Stimulated activated CD8-positive, alpha-beta memory T cell treated with anti-CD3 and anti-CD28 coated beads, Interleukin-2, amount 100 ng/mL, for 1 hour (primary cell): ENCODE measurements at places on chromosomes 2 and 18.

- no peak for DNase-seq
Observed at GRCh38 chr2:169673106-169673505, 21.1 kb downstream of the CFAP210 start.

DNA sequence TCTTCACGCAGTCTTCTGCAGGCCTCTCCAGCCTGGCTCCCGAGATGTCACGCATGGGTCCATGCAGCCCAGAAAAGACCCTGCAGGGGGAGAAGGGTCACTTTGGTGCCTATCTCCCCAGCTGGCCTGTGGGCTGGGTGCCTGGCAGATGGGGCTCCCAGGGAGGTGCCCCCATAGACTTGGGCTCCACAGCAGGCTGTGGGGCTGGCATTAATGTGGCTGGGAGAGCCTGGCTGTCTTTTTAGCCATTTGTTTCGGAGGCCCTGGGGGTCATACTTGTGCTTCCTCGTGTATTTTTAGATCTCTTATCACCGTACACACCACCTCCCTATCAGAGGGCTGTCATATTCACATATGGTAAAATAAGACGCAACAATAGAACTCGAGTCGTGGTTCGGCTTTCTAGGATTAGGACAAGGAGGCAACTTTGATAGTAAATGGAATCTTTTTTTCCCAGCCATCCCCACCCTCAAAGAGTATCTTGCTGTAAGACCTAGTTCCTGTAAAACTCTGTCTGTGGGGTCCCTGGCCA is 74.5 kb downstream of the LRRFIP1 start:
- DNase-seq: no peak

DNA sequence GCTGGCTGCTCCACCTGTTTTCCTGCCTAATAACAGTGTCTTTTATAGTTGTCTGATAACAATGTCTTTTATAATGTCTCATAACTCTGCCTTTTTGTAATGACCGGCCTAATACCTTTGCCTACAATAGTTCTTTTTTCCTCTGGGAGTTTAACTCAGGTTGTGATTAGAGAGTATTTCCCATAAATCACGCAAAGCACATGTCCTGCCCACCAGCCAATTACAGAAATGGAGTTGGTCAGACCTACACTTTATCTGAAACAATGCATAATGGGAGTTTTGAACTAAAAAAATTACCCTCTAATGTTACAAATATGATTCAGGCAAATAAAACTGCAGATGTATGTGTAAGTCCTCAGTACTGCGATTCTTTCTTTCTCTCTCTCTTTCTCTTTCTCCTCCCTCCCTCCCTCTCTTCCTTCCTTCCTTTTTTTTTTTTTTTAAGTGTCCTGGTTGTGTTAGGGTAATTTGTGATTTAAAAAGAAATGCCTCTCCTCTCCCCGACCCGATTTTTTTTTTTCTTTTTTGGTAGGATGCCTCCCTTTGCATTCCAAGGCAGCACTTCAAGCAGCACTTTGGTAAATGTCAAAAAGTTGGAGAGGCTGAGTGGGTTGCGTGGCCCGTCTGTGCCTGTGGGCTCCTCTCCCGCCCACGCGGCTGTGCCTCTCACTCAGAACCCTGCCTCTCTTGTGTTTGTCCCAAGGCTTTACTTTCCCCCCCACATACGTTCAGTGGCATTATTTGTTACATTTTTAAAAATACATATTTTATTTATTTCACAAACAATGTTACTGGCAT is 147.3 kb downstream of the AGAP1 start:
- DNase-seq: no peak

- DNase-seq: no peak
Observed at GRCh38 chr18:8616028-8616401, 6.8 kb downstream of the RAB12 start.

DNA sequence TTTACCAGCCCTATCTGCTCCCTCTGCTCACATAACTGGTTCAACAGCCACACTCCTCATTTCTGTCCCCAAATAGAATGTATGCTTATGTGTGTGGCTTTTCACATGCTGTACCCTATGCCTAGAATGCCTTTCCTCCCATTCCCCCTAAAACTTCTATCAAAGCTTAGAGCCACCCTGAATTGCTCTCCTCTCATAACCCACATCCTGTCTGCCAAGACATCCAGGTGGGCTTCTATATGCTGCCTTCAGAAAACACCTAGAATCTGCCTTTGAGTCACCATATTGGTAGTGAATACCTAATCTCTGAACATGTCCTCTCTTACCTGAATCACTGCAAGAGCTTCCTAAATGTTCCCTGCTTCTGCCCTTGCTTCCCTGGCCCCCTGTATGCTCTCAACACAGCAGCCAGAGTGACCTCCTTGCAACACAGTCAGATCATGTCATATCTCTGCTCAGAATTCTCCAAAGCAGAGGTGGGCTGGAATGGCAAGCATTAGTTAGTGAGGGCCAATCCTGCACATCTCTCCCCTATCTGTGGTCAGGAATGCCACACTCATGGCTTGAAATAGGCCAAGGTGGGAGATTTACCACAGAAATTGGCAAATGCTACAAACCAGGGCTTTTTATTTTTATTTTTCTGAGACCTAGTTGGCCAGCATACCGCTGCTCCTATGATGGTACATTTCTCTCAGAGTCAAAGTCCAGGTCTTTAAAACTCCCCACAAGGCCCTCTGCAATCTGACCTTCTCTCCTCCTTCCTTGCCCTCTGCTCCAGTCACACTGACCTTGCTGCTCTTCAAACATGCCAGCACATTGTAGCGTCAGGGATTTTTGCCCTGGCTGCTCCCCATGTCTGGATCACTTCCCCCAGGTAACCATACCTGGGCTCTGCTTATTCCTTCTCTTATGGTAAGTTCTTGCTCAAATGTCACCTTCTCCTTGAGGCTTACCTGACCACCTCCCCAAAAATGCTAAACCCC is 111.8 kb upstream of the STON1 start:
- DNase-seq: no peak

DNA sequence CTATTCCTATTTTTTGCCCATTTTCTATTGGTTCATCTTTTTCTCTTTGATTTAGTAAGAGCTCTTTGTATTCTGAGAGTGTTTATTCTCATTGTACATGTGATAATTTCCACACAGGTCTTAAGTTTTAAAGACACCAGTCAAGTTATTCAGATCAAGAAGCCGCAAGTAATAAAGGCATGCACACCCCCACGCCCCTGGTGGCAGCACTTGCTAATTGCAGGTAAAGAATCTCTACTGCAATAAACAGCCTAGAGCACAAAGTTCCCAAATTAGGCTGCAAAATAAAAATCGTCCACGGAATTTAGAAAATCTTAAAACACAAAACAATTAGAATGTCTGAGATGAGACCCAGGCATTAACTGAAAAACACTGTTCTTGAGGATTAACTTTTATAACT is 45.2 kb downstream of the ST3GAL5 start:
- DNase-seq: no peak

GRCh38 chr2:10721396-10722251 is at the start of gene ATP6V1C2:
Gene ATP6V1C2 (plus strand): TSS chr2:10721630. CDS start chr2:10722850, 1,220 bp downstream.
- no peak for DNase-seq

DNA sequence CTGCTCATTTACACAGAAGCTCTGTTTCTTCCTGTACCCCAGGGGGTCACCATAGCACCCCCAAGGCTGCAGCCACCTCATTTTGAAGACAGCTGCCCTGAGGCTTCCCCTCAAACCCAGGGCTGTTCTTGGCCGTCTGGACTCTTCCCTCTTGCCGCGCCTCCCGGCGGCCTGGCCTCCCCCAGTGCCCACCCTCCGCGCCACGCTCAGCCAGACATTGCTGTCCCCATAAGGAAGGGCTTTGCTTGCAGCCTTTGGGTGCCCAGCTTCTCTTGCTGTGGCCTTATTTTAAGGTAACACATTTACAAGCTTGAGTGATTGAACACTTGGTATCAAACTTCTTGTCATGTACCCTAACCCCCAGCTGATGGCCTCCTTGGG is 79.0 kb downstream of the STPG4 start:
- no peak for DNase-seq

GRCh38 chr2:151258121-151258520 is 3.5 kb downstream of the RBM43 start:
- DNase-seq: no peak

- DNase-seq: no peak
Observed at GRCh38 chr2:17574406-17575073, 34.0 kb downstream of the VSNL1 start.

DNA sequence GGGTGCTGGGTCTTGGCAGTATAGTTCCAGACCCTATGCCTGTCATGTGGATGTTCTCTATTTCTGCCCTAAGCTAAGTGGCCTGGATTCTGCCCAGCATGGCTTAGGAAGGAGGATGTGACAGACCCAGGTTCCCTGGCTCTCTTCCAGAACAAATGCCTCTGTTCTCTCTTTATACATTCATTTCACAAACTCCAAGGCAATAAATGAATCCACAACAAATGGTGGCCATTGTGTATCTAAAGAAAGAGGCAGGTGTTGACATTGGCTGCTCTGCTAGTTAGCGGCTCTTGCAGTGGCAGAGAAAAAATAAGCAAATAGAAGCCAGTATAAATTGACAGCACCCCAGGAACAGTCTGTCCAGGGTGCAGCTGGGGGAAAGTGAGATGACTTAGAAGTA is 298.6 kb downstream of the SUCLG1 start:
- no peak for DNase-seq
